ENCODE measurements at places on chromosomes 5 and 9. TPM values are rescaled to one million over a fixed set of nuclear protein-coding genes. Genes with fewer than 3 reads are reported as not detected.
A peak's percentile ranks its signal among the peaks of the same experiment; 100 is the strongest.

GRCh38 chr5:174943785-174944184 lies 219.4 kb downstream of the MSX2 start:
- DNase-seq = no peak

- DNase-seq = no peak
Observed at GRCh38 chr5:33340195-33340594, 100.6 kb upstream of the TARS1 start.

DNA sequence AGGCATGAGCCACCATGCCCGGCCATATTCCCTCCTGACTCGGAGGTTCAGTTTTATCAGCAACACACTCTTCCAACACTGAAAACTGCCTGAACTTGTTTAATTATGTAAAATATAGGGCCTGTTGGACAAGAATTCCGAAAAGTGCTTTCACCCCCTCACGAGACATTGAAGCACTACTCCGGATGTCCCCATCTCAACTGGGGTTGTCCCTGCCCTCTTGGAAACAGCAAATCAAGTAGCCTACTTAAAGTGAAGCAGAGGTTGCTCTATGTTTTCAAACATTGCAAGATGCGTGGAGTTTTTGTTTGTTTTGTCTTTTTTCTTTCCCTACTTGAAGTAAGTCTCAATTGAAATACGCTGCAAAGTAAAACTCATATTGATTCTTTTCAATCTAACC lies 7.6 kb downstream of the PTGER4 start:
- no peak for DNase-seq

GRCh38 chr9:97386733-97387503 lies 25.0 kb upstream of the TDRD7 start:
- DNase-seq = peak; percentile 34

DNA sequence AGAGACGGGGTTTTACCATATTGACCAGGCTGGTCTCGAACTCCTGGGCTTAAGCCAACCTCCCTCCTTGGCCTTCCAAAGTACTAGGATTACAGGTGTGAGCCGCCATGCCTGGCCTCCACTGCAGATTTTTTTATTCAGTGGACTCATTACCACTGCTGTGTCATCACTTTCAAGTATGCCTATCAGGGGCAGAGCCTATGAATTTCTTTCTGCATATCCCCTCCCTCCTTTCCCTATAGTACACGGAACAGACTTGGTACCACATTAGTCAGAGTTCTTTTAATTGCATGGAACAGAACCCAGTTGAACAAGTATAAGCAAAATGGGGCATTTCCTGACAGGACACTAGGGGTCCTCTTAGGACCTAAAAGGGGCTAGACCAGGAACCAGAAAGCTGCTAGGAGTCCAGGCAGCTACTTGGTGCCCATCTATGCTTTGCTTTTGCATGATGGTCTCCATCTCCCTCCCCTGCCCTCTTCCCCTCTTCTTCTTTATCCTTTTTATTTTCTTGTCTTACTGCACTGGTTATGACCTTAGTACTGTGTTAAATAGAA lies 5.8 kb downstream of the BSPRY start:
- DNase-seq = no peak

The NUTM2G gene
- total RNA-seq = not detected

GRCh38 chr5:158209219-158209908 lies 350.4 kb upstream of the CLINT1 start:
- DNase-seq = no peak

The ANKRD34B gene
- 0.10 TPM for total RNA-seq

- DNase-seq = no peak
Observed at GRCh38 chr5:139207297-139208000, 9.3 kb upstream of the SIL1 start.

GRCh38 chr9:15837079-15837679 lies 284.3 kb downstream of the CCDC171 start:
- DNase-seq = peak; percentile 14

DNA sequence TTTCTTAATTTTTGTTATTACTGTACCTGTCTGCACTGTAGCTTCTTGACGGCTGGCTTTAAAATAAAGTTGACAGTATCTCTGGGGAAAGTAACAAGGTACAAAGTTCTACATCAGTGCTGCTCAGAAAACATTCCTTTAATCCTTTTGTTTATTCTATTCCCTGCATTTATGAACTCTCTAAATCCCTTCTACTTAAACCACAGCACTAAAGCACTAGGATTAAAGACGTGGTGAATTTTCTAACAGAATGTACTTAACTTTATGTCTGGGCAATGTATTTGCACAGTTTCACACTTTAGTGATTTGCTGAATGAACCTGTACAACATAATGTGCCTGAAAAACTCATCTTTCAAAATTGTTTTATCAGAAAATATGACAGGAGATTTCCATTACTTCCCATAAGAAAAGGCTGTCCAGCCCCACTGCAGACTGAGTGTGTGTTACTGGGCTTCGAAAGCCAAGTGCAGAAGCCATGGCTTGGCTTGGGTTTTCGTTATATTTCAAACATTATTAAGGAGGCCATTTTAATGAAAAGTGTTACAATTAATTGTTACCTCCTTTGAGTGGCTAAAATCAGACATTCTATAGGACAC lies 43.8 kb downstream of the LHFPL2 start:
- DNase-seq = no peak

DNA sequence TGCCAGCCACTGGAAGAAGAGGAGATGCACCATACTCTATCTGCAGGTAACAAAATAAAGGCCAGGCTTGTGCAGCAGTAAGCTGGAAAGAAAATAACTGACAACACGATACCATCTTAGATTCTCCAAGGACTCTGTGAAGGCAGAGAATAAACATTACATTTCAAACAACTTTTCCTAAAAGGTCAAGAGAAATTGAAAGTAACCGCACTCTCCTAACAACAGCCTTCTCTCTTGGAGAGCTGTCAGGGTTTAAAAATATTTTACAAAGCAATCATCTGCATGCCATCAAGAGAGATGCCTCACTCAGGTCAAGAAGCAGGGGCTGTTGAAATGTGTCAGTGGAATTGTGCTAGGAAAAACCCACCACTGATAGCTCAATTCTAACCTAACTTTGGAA lies 13.5 kb upstream of the TTLL11 start:
- no peak for DNase-seq

DNA sequence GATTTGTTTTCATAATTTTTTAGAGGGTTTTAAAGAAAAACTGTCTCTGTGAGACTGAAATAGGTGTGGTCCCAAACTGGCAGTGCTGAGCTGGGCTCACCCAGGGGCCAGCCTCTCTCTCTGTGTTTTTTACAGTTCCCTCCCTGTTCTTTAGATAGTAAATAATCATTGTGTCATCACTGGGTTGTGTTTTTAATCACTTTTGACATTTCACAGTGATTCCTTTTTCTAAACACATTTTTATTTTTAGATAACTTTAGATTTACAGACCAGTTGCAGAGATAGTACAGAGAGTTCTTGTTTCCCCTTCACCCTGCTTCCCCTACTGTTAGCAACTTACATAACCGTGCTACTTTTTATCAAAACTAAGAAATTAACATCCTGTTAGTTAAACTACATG lies 44.4 kb downstream of the MAP1B start:
- no peak for DNase-seq

DNA sequence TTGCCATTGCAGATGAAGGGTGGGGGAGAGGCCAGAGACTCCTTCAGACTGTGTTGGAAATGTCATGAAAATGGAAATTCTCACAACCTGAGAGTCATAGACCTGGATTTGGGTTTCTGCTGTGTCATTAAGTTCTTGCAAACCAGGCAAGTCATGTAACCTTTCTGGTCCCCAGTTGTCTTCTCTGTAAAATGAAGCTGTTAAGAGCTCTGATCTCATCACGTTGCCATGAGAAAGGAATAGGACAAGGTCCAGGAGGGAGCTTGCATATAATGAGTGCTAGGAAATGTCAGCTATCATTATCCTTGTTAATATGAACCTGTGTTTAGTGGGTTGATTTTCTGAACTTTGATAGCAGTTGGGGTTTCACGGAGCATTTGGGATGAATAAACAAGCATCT lies 59.1 kb downstream of the FGF1 start:
- no peak for DNase-seq

Measured in skin of body (tissue), 3 donors.